ENCODE measurements at places on chromosomes 2 and 18.
A peak's percentile ranks its signal among the peaks of the same experiment; 100 is the strongest.

- DNase-seq: no peak
Observed at GRCh38 chr2:219743548-219743947, 116.1 kb downstream of the SLC4A3 start.

DNA sequence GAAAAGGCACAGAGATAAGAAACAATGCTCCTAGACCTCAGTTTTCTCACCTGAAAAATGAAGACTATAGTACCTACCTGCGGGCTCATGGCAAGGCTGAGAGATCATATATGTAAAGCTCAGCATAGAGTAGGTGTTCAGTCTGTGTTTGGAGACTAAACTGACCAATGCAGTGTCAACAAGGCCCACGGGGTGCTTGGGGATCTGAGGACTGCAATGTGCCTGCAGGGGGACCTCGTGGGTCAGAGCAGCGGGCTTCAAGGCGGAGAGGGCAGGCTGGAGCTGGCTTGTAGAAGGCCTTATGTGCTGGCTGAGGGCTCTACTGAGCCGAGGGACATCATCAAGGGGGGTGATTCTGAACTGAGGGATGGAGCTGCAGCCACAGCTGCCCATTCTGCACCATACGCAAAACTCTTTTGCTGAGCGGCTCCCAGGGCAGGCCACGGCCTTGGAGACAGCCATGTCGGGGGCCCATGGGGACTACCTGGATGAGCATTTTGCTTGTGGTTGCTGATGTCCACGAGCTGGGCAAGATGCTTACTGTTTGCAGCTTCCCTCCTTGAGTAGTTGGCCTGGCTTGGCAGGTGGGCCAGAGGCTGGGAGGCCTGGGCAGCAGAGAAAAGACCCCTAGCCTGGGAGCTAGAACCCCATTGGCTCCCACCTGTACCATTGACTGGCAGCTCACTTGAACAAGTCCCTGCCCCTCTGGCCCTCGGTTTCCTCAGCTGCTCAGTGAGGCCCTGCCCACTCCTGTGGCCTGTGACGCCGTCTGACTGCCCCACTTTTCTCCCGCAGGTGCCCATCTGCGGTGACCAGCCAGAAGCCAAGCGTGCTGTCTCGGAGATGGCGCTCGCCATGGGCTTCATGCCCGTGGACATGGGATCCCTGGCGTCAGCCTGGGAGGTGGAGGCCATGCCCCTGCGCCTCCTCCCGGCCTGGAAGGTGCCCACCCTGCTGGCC, 23.5 kb downstream of the STEAP3 start:
- peak; percentile 11 for DNase-seq

DNA sequence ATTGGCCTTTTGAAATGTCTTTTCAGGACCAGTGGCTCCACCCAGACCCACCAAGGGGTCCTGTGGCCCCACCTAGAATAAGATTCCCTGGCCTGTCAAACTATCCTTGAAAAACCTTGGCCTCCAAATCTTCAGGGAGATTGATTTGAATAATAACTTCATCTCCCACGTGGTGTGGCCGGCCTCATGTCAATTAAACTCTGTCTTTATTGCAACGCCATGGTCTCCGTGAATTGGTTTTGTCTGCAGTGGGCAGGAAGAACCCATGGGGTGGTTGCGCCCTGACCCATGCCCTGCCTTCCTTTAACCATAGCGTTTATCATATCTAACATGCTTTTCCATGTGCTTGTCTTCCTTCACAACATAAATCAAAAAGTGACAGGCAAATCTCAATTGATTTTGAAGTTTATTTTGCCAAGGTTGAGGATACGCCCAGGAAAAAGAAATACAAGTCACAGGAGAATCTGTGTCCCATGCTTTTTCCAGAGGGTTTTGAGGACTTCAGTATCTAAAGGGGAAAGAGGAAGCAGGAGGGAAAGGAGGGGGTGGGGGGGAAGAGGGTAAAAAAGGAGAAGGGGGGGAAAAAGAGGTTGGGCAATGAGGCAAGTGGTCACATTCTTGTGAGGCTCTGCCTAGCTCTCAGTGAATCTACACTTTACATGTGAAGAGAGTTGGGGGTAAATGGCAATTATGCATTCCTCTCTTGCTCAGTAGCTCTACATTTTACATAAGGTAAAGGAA, 66.5 kb upstream of the CABLES1 start:
- no peak for DNase-seq

GRCh38 chr18:47926101-47926850, 4.2 kb downstream of the SMAD2 start:
- no peak for DNase-seq

DNA sequence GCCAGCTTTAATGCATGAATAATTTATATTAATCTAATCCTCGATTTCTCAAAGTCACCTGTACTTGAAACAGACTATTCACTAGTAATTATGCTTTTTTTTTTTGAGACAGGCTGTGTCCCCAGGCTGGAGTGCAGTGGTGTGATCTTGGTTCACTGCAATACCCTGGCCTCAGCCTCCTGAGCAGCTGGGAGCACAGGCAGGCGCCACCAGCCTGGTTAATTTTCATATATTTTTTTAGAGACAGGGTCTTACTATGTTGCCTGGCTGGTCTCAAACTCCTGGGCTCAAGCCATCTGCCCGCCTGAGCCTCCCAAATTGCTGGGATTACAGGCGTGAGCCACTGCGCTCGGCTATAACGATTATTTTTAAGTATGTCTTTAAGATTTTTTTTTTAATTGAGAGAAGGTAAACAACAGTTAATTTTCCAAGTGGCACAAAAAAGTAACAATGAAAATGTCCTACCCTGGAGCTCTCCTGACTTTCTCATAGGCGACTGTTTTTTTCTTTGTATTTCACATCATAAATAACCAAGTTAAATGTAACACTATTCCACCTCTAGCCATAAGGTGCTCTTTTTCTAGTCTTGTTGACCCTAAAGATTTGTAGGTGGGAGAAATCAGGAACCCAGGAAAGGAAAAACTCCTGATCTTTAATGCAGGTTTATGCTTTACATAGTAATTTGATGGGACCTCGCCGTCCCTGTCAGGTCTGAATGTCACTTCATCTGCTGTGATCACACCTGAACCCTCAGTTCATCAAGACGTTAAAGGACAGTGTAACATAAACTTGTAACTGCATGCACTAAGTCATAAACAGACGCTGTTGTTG, 1.3 kb upstream of the ANKRD12 start:
- DNase-seq: no peak

- no peak for DNase-seq
Observed at GRCh38 chr2:20300656-20301055, 50.0 kb downstream of the PUM2 start.

- no peak for DNase-seq
Observed at GRCh38 chr2:197675711-197676188, 363 bp upstream of the RFTN2 start.

DNA sequence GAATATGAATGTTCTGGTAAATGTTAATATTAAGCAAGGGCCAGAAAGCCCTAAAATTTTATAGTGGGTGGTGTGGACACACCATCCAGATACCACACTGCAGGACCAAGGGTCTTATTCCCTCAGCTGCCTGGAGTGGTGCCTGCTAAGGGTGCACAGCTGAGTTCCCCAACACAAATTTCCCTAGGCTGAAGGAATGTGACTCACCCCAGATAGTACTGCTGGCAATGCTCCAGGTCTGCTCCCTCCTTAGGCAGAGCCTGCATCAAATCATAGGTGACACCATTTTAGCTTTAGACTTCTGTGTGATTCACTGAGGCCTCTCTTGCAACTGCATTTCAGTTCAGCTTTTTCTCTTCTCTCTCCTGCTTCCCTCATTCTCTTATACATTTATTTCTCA, 321.1 kb downstream of the SATB2 start:
- DNase-seq: no peak

DNA sequence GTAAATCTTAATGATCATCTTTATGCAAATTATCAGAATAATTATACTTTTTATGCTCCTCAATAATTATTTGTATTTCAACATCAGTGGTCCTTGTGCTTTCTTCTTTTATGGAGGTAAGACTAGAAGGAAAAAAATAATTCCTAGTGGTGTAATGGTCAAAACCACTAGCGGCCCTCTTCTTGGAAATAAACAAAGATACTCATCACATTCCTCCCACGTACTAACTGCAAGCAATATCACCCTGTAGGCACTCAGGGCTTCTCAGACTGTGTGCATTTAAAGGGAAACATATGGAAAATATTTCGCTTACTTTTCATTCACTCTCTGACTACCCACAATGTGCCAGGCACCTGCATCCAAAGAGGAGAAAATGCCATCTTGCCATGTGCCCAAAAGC, 263.7 kb downstream of the DOK6 start:
- no peak for DNase-seq

- no peak for DNase-seq
Observed at GRCh38 chr18:31508781-31509180, 10.8 kb downstream of the DSG2 start.

DNA sequence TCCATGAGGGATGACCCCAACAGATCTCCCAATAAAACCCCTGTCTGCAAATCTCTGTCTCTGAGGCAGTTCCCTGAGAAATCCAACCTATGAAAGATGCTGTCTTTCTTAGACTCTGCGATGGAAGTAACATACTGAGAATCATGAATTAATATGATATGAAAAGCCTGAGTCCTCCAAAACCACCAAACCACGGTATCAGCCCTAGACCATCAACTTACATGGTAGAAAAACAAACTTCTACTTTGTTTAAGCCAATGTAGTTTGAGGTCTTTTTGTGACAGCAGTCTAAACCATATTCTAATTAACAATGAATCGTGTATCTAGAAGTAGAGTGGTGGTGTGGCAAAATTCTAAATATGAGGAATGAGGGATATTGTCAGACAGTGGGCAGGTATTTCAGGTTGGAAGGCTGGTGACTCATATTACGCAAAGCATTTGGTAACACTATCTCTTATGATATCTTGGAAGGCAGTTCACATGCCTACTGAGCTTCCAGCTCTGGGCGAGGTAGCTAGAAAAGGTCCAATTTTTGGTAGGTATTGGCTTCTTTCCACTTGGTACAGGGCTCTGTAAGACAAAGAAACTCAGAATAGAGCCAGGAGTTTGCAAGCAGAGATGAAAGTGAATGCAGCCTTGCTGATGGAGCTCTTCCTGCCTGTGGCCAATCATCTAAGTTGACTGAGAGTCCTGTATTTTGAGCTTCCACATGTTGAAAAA, 215.8 kb downstream of the ZFP36L2 start:
- DNase-seq: no peak

DNA sequence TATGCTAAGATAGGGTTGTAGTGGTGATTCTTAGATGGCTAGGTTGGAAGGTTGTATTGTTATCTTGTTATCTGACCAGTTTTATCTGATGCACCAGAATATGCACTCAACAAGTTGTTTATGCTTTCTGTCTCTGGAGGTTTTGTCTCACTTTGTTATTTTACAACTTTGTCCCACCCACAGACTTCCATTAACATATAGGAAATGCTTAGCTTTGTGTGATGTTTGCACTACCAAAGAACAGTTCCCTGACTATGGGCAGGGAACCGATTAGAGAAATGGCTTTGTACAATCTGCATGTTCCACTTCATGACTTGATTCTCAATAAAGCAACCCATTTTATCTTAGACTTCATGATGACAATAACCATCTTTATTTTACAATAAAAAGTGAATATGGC, 160.6 kb upstream of the CDH20 start:
- no peak for DNase-seq

- DNase-seq: no peak
Observed at GRCh38 chr2:75464348-75464946, 96.3 kb downstream of the EVA1A start.

DNA sequence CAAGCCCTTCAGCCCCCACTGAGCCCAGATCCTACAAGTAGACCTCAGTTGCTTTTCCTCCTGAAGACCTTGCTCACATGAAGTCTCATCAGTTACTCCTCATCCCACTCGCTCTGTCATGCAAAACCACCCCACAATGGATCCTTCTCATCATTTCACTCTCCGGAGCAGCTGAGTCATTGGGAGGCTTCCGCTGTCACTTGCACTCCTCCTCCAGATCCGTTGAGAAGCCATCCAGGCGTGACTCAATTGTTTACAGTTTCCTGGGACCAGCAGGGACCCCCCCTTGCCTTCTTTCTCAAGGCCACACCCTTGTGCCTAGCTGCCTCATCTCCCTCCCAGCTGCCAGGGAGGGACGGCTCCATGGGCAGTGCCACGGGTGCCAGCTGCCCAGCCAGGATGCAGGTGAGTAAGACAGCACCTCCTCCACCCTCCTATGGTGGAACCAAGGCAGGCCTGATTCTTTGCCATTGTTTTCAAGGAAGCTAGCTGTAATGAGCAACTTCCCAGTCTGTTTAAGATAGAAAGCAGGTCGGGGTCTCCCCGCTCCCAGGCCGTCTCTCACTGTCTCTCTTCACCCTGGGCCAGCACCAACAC, 16.3 kb downstream of the GPR55 start:
- DNase-seq: no peak

DNA sequence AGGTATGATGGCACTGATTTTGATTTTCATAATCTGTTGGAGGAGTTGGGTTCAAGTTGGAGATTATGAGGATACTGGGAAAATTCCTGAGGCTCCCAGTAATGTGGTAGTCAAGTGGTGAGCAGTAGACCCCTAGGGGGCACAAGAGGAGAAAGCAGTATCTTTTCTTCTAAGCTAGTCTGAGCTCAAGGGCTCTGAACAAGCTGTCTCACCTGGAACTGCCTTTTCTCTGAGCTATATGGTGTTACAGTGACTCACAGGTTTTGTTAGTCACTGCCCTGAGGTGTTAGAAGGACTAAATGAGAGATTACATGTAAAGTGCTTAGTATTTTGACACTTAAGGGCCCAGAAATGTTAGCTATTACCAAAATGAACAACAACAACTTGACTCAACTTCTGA, 42.2 kb downstream of the CD302 start:
- DNase-seq: no peak

DNA sequence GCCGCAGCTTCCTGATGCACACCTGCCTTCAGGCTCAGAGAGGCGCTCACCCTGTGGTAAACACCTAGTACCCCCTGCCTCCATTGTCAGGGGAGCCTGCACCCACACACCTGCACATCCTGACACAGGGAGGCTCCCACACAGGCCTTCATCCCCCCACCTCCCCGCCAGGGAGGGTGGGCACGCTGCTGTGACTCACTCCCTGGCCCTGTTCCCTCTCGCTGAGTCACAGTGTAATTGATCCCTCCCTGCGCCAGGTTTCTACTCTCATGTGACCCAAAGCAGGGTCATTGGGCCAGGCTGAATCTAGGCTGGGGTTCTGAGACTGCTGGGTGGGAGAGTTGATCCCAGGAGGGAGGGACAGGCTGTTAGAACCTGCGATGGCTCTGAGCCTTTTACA, 8.5 kb upstream of the CELF4 start:
- no peak for DNase-seq

DNA sequence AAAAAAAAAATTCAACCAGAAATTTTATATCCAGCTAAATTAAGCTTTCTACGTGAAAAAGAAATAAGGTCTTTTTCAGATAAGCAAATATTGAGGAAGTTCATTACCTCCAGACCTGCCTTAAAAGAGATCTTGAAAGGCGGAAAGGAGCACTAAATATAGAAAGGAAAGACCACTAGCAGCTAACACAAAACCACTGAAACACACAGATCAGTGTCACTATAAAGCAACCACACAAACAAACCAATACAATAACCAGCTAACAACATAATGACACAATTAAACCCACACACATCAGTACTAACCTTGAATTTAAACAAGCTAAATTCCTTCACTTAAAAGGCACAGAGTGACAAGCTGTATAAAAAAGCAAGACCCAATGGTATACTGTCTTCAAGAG, 958.3 kb downstream of the TSN start:
- DNase-seq: no peak

- DNase-seq: peak; percentile 92
Observed at GRCh38 chr2:231672617-231673347, 35.5 kb upstream of the PTMA start.
